SW 1271 (cell line): ENCODE measurements at places on chromosomes 1 and 21.

DNA sequence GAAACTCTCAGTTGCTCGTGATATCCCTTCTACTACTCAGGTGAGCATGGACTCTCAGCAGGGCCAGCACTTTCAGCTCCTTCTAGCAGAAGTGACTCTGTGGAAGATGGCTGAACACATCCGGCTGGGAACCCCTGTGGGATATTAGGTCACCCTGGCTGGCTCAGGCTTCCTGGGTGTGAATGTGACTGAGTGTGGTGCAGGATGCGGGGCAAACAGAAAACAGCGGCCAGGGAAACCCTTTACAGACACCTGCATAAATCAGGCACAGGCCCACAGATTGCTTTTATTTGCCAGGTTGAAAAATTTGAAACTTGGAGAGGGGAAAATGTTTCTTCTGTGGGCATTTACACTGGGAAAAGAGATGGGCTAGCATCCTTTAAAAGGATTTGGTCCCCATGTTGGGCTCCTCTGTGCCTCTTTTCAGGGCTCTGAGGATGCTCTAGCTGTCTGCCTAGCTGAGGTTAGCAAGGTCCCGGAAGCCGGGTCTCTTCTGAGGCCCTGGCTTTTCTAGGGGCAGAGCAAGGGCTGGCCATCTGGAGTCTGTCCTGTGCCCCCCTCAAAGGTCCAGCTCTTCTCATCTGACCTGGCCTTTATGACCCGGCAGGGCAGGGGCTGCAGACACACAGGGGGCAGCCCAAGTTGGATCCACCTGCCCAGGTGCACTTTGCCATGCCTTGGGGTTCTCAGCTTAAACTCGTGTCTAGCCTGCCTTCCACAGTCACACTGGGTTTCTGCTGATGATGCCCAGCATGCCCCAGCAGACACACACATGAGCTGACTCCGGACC lies 243.0 kb downstream of the SIPA1L2 start:
- DNase-seq: no peak

DNA sequence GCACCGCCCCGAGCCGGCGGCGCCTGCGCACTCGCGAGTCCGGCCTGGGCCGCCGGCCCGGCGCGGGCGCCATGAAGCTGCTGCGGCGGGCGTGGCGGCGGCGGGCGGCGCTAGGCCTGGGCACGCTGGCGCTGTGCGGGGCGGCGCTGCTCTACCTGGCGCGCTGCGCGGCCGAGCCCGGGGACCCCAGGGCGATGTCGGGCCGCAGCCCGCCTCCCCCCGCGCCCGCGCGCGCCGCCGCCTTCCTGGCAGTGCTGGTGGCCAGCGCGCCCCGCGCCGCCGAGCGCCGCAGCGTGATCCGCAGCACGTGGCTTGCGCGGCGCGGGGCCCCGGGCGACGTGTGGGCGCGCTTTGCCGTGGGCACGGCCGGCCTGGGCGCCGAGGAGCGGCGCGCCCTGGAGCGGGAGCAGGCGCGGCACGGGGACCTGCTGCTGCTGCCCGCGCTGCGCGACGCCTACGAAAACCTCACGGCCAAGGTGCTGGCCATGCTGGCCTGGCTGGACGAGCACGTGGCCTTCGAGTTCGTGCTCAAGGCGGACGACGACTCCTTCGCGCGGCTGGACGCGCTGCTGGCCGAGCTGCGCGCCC lies at the start of gene B3GALT6:
Gene B3GALT6 (plus strand): TSS at position 30 of the 588 bp plus-strand sequence. CDS start 42 bp downstream, at position 72.
- DNase-seq: no peak

DNA sequence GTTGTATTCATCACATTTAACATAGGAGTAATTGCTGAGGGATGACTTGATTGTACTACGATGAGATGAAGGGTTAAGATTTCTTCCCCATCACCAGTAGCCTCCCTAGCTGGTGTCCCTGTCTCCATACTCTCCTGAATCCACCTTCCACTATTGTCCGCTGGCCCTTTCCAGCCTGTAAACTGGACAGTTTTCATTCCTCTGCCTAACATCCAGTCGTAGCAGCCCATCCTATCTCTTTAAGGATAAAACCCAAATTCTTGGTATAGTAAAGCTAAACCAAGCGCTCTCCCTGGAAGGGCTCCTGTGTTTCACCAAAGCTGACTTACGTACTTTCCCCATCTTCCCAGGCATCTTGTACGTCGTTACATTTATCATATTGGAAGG lies 670 bp downstream of the COX20 start:
- DNase-seq: peak; percentile 88

GRCh38 chr1:236002025-236002390 lies 62.9 kb downstream of the NID1 start:
- no peak for DNase-seq

DNA sequence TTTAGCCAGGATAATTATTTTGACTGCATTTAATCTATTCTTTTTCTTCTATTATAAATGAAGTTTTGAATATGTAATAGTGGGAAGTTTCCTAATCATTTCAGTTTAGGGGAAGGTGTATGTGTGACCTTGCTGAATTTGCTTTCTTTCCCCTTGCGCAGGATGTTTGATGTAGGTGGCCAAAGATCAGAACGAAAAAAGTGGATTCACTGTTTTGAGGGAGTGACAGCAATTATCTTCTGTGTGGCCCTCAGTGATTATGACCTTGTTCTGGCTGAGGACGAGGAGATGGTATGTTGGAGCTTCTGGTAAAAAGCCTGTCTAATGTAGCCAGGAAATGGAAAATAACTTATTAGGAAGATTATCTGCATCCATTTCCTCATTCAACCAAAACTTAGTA lies 33.4 kb downstream of the GNAT2 start:
- no peak for DNase-seq

- no peak for DNase-seq
Observed at GRCh38 chr1:99784809-99785255, 18.4 kb upstream of the FRRS1 start.
